ENCODE measurements at places on chromosomes 7 and 10. TPM values are rescaled to one million over a fixed set of nuclear protein-coding genes. Genes with fewer than 3 reads are reported as not detected.

The C10orf62 gene
- not detected for total RNA-seq

The DENND10 gene
- total RNA-seq = 53.8 TPM

The HYAL4 gene
- not detected for total RNA-seq

The NPC1L1 gene
- not detected for total RNA-seq

The GNGT1 gene
- total RNA-seq = not detected

The HTRA1 gene
- total RNA-seq = 93.9 TPM

All from epithelial cell of umbilical artery (primary cell).